ENCODE measurements at places on chromosomes 11 and 22.

DNA sequence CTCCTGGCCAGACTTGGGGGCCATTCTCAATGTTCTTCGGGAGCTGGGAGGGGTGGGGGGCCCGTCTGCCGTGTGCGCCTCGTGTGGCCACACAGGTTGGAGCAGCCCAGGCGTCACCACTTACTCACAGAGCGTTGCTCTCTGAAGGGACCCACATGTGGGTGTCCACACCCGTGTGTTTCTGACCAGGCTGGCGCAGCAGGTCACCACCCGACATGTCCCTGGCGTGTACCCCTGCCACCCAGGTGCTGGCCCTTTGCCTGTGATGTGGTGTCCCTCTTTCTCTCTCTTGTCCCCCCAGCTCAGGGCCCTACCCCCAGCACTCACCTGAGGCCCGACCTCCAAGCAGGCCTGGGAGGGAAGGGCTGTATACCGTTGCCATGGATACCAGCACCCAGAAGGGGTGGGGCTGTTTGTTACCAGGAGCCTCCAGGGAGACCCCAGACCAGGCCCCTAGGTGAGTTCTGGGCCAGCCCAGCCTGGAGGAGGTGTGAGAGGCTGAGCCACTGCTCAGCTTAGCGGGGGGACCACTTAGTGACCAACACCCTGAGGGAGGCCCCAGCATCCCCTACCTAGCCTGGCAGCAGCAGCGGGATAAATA lies 1.4 kb downstream of the LMNTD2 start:
- H3K4me1 ChIP-seq = peaks cover 21% of the 10 kb centered on the region
- peaks cover 3% of the 10 kb centered on the region for H3K36me3 ChIP-seq
- no peak overlapping the region for H3K4me3 ChIP-seq
- H3K27me3 ChIP-seq = no peaks in the 10 kb centered on the region

- H3K36me3 ChIP-seq = no peaks in the 10 kb centered on the region
- no peak overlapping the region for H3K27ac ChIP-seq
- H3K27me3 ChIP-seq = peaks cover 2% of the 10 kb centered on the region
- no peak for DNase-seq
- no peaks in the 10 kb centered on the region for H3K4me1 ChIP-seq
Observed at GRCh38 chr22:23527971-23528740, 51.9 kb downstream of the IGLL1 start.

GRCh38 chr22:24474649-24475255 lies 20.4 kb upstream of the UPB1 start:
- no peak for DNase-seq
- no peaks in the 10 kb centered on the region for H3K27me3 ChIP-seq
- no peaks in the 10 kb centered on the region for H3K36me3 ChIP-seq

DNA sequence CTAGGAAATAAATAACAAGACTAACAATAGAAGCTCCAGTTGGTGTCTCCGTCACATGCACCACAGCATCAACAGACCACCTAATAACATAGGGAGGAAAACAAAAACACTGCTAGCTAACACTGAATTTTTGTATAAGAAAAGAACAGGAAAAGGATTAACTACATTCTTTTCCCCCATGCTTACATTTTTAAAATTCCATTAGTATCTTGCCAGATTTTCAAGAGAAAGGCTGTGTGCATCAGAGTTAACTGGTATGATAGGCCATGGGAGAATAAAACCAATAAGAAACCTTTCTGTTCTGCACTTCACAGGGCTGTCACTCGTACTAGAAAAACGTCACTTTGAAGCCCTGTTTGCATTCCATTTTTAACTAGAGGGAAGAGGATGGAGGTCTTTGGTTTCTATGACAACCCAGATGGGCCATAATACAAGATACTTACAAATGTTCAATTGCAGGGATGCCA lies 79.0 kb downstream of the LARGE2 start:
- DNase-seq = no peak
- H3K27me3 ChIP-seq = no peaks in the 10 kb centered on the region
- H3K4me1 ChIP-seq = peaks cover 25% of the 10 kb centered on the region

- no peak for DNase-seq
- no peak overlapping the region for H3K27ac ChIP-seq
- H3K36me3 ChIP-seq = peaks cover 29% of the 10 kb centered on the region
- no peak overlapping the region for H3K4me3 ChIP-seq
Observed at GRCh38 chr11:27997344-27997743, 110.6 kb downstream of the KIF18A start.

- no peak overlapping the region for H3K27ac ChIP-seq
- peaks cover 2% of the 10 kb centered on the region for H3K4me1 ChIP-seq
- DNase-seq = peak; percentile 21
- H3K27me3 ChIP-seq = peaks cover 4% of the 10 kb centered on the region
- H3K36me3 ChIP-seq = no peaks in the 10 kb centered on the region
Observed at GRCh38 chr11:105054723-105055493, 9.8 kb upstream of the CARD16 start.

DNA sequence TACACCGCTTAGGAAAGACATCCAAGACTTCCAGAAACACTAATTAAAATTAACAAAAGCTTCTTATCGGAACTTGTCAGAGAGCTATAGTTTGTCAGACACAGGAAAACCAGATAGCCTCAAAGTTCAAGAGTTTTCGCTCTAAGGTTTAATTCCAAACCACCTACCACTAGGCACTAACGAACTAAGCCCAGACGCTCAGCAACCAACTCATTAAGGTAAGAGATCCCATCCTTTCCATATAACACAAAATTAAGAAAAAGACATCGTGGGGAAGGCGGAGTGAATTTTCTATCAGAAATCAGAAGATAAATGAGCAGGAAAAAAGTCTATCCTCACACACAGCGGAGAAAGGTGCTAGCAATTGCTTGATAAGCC lies 382 bp downstream of the IMMP1L start:
- H3K4me3 ChIP-seq = peak overlapping the region; percentile 99
- DNase-seq = no peak
- peak overlapping the region; percentile 98 for H3K27ac ChIP-seq
- H3K36me3 ChIP-seq = peaks cover 11% of the 10 kb centered on the region

- H3K27ac ChIP-seq = no peak overlapping the region
- peaks cover 12% of the 10 kb centered on the region for H3K27me3 ChIP-seq
- DNase-seq = no peak
- H3K36me3 ChIP-seq = no peaks in the 10 kb centered on the region
- no peak overlapping the region for H3K4me3 ChIP-seq
- H3K4me1 ChIP-seq = no peaks in the 10 kb centered on the region
Observed at GRCh38 chr11:126863294-126863997, 137.1 kb downstream of the KIRREL3 start.

DNA sequence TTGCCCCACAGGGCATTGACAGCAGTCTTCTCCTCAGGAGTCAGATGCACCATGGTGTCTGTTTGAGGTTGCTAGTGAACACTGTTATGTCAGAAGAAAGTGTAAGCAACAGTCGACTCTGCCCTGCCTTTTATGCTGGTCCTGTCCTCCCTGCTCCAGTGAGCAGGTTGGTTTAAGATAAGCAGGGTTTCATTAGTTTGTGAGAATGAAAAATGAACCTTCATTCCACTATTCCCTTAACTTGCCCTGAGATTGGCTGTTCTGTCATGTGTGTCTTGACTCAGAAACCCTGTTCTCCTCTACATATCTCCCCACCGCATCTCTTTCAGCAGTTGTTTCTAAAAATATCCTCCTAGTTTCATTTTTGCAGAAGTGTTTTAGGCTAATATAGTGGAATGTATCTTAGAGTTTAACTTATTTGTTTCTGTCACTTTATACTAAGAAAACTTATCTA lies at the start of gene HBD:
TSS of gene HBD (minus strand) at position 103 of the 454 bp plus-strand sequence. CDS start at position 53, 50 bp downstream.
- no peak for DNase-seq
- no peaks in the 10 kb centered on the region for H3K36me3 ChIP-seq

DNA sequence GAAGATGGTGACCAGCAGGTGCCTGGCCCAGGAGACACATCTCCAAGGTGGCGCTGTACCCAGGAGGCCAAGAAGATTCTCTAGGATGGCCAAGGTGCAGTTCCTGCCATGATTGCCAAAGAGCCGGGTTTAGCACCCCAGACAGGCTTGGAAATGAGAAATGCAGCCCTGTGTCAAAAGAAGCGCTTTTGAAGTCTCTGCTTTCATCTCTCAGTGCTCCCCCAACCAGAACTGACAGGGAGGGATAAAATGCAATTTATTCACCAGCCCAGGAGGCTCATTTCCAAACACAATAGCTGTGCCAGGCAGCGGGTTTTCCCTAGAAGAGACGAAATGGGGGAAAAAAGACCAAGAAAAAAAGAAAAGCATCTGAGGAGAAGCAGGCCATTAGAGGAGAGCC lies 195.9 kb upstream of the NCAM1 start:
- no peak overlapping the region for H3K27ac ChIP-seq
- DNase-seq = no peak
- peaks cover 3% of the 10 kb centered on the region for H3K27me3 ChIP-seq
- no peaks in the 10 kb centered on the region for H3K4me1 ChIP-seq
- no peaks in the 10 kb centered on the region for H3K36me3 ChIP-seq
- no peak overlapping the region for H3K4me3 ChIP-seq

GRCh38 chr11:28009388-28009787 lies 98.6 kb downstream of the KIF18A start:
- no peak overlapping the region for H3K4me3 ChIP-seq
- H3K4me1 ChIP-seq = no peaks in the 10 kb centered on the region
- H3K27ac ChIP-seq = no peak overlapping the region
- H3K27me3 ChIP-seq = no peaks in the 10 kb centered on the region
- no peaks in the 10 kb centered on the region for H3K36me3 ChIP-seq

DNA sequence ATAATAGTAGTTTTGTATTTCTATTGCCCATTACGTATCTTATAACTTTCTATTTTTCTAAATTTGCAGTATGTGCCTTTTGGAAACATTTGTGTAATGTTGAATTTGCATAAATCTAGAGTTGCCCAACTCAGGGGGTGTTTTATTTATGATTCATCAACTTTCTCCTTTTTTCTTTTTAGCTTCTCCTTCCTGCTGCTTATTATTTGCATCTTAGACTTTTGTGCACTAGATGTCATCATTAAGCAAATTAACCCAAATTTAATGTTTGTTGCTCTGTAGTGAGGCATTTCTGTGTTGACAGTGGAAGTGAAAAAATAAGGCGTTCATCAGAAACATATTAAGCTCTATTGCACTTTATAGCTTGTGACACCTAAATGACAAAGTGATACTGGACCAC lies 56.2 kb upstream of the ZBED5 start:
- no peaks in the 10 kb centered on the region for H3K36me3 ChIP-seq
- H3K4me1 ChIP-seq = no peaks in the 10 kb centered on the region
- DNase-seq = no peak
- peaks cover 4% of the 10 kb centered on the region for H3K27me3 ChIP-seq
- H3K4me3 ChIP-seq = no peak overlapping the region

DNA sequence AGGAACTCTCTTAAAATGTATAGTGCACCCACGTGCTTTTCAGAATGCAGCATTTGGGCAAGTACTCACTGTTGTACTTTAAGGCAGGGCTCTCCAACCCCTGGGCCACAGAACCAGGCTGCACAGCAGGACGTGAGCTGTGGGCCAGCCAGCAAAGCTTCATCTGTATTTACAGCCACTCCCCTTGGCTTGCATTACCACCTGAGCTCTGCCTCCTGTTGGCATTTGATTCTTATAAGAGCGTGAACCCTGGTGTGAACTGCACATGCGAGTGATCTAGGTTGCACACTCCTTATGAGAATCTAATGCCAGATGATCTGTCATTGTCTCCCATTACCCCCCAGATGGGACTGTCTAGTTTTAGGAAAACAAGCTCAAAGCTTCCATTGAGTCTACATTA lies 3.0 kb downstream of the C11orf58 start:
- peaks cover 50% of the 10 kb centered on the region for H3K36me3 ChIP-seq
- H3K4me1 ChIP-seq = peaks cover 54% of the 10 kb centered on the region
- H3K4me3 ChIP-seq = peak overlapping the region; percentile 63
- DNase-seq = no peak
- no peaks in the 10 kb centered on the region for H3K27me3 ChIP-seq

DNA sequence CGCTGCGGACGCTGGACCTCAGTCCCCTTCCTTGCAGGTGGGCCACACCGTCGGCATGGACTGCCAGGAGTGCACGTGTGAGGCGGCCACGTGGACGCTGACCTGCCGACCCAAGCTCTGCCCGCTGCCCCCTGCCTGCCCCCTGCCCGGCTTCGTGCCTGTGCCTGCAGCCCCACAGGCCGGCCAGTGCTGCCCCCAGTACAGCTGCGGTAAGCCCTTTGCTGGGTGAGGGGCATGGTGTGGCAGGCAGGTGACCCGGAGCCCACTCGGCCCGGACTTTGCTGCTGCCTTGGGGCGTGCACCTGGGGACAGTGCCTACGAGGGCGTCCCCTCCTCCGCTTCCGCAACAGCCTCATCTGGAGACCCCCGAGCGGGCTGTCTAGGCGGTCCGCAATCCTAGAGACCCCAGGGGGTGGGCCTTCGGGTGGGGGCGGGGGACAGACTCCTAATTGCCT lies 25.4 kb upstream of the MUC5B start:
- no peaks in the 10 kb centered on the region for H3K4me1 ChIP-seq
- no peak overlapping the region for H3K27ac ChIP-seq
- no peak for DNase-seq

DNA sequence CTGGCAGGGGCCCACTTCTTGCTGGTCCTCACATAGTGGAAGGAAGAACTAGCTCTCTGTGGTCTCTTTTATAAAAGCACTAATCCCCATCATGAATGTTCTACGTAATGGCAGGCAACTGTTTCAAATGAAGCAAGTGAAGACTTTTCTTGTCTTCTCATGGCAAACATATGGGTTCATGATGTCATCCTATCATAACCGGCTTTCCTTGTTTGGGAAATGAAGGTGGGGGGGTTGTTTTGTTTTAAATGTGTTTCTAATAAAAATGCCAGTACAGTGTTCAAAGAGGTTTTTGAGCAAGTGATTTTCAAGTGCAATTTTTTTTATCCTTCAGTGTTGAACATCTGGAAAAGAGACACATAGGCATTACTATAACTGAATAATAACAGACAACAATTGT lies 33.4 kb downstream of the REXO2 start:
- peaks cover 11% of the 10 kb centered on the region for H3K27me3 ChIP-seq
- peaks cover 15% of the 10 kb centered on the region for H3K36me3 ChIP-seq
- H3K27ac ChIP-seq = no peak overlapping the region
- DNase-seq = no peak
- H3K4me3 ChIP-seq = no peak overlapping the region

DNA sequence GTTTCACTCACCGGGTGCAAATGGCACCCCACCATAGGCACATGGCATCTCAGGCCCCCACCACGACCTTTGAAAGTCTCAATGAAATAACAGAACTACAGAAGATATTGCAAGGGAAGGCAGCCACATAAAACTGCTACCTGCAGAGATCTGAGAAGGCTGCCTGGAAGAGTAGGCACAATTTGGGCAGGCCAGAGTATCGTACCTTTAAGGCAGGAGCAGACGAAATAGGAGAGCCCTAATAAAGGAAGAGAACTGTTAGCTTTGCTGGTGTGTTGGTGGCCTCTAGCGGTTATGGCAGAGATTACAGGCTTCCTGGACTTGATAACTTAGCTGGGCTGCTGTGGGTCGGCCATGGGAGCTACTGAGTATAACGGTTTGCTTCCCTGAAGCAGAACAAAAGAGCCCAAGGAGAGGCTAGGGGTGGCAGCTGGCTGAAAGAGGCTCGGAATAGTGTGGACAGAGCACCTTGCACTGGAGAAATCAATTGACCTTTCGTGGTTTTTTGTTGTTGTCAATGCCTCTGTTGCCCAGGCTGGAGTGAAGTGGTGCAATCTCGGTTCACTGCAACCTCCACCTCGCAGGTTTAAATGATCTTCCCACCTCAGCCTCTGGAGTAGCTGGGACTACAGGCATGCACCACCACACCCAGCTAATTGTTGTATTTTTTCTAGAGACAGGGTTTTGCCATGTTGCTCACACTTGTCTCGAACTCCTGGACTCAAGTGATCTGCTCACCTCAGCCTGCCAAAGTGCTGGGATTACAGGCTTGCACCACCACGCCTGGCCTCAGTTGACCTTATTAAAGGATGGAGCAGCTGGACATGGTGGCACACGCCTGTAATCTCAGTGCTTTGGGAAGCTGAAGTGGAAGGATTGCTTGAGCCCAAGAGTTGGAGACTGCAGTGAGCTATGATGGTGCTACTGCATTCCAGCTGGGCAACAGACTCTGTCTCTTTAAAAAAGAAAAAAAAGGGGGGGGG lies 4.8 kb downstream of the SDF2L1 start:
- no peaks in the 10 kb centered on the region for H3K27me3 ChIP-seq
- peaks cover 36% of the 10 kb centered on the region for H3K36me3 ChIP-seq
- no peak overlapping the region for H3K4me3 ChIP-seq

Data from naive thymus-derived CD8-positive, alpha-beta T cell (primary cell).